Activated CD4-positive, alpha-beta T cell treated with anti-CD3 and anti-CD28 coated beads, Interleukin-2, amount 10 ng/mL, durations not matched to agents 7 days and 5 days (primary cell): ENCODE measurements at places on chromosomes 1 and 21. TPM values are rescaled to one million over a fixed set of nuclear protein-coding genes. Genes with fewer than 3 reads are reported as not detected.

CD1E gene
- total RNA-seq = not detected

AIRE gene
- 0.27 TPM for total RNA-seq

ITLN1 gene
- not detected for total RNA-seq

ERG gene
- total RNA-seq = not detected

AADACL3 gene
- not detected for total RNA-seq

ATPAF1 gene
- total RNA-seq = 50.6 TPM

RGS16 gene
- total RNA-seq = 1.9 TPM

CD1B gene
- total RNA-seq = not detected

XCL1 gene
- total RNA-seq = not detected

DHRS3 gene
- 31.2 TPM for total RNA-seq

SLFNL1 gene
- total RNA-seq = 0.25 TPM

C1orf115 gene
- 0.79 TPM for total RNA-seq

SLC44A5 gene
- total RNA-seq = not detected

A3GALT2 gene
- not detected for total RNA-seq

ZNF683 gene
- not detected for total RNA-seq

PLA2G5 gene
- not detected for total RNA-seq

SPTA1 gene
- not detected for total RNA-seq

KCNK1 gene
- total RNA-seq = 0.67 TPM

FCRLB gene
- total RNA-seq = 0.23 TPM

ZMYND12 gene
- total RNA-seq = 0.56 TPM

KCND3 gene
- not detected for total RNA-seq

AMY1C gene
- total RNA-seq = not detected

UBXN10 gene
- 0.22 TPM for total RNA-seq

KAZN gene
- 0.22 TPM for total RNA-seq

PTPN22 gene
- 62.8 TPM for total RNA-seq

SYPL2 gene
- total RNA-seq = not detected

DCST2 gene
- 0.50 TPM for total RNA-seq

CYP4A11 gene
- total RNA-seq = not detected

CFAP107 gene
- not detected for total RNA-seq

HUNK gene
- total RNA-seq = 0.17 TPM

ACTA1 gene
- not detected for total RNA-seq

ATP6V1G3 gene
- total RNA-seq = not detected

MMP23B gene
- 2.3 TPM for total RNA-seq

TMEM125 gene
- total RNA-seq = not detected

LAMB3 gene
- total RNA-seq = 1.3 TPM

CNKSR1 gene
- 6.4 TPM for total RNA-seq

SFN gene
- total RNA-seq = 2.4 TPM

L1TD1 gene
- not detected for total RNA-seq

FOXD3 gene
- not detected for total RNA-seq

AKR1A1 gene
- total RNA-seq = 134 TPM

OSBPL9 gene
- 46.7 TPM for total RNA-seq

CFAP57 gene
- total RNA-seq = not detected

FCRL6 gene
- total RNA-seq = not detected

CHODL gene
- total RNA-seq = 0.15 TPM

CD53 gene
- 557 TPM for total RNA-seq

ANKRD34A gene
- 2.2 TPM for total RNA-seq

TTC34 gene
- total RNA-seq = 1.6 TPM

SIK1 gene
- total RNA-seq = 8.2 TPM
